RWPE2 (cell line): ENCODE measurements at places on chromosomes 2 and 18.
A peak's percentile ranks its signal among the peaks of the same experiment; 100 is the strongest.

DNA sequence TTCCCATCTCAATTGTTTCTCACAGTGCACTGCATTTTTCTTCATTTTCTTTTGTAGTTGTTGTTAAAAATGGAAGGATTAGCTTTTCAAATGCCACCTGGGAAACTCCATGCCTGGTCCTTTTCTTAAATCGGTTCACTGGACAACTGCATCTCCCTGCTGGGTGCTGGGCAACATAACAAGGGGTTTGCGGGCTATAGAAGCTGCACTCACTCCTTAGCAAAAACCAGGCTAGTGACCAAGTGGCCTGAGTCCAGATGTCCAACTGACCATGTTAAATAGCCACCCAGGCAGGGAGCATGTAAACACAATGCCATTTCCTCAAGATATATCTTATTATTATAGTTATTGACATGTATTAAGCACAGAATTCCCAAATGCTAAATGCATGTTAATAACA, 264.9 kb downstream of the ICOS start:
- no peaks in the 10 kb centered on the region for H3K4me1 ChIP-seq
- H3K27me3 ChIP-seq, result no peaks in the 10 kb centered on the region
- H3K4me3 ChIP-seq, result no peak overlapping the region

- H3K36me3 ChIP-seq, result no peaks in the 10 kb centered on the region
- H3K27me3 ChIP-seq, result no peaks in the 10 kb centered on the region
- no peak for DNase-seq
- no peaks in the 10 kb centered on the region for H3K4me1 ChIP-seq
Measured at GRCh38 chr2:149528983-149529382, 58.6 kb downstream of the MMADHC start.

- no peak overlapping the region for H3K4me3 ChIP-seq
- DNase-seq, result no peak
- no peaks in the 10 kb centered on the region for H3K27me3 ChIP-seq
- H3K27ac ChIP-seq, result peak overlapping the region; percentile 10
Measured at GRCh38 chr2:157825885-157826284, 50.2 kb downstream of the ACVR1 start.

- H3K27me3 ChIP-seq, result no peaks in the 10 kb centered on the region
- H3K36me3 ChIP-seq, result no peaks in the 10 kb centered on the region
- H3K27ac ChIP-seq, result no peak overlapping the region
Measured at GRCh38 chr2:62215306-62216064, 19.6 kb downstream of the B3GNT2 start.

GRCh38 chr2:159177957-159178356, 108.5 kb downstream of the WDSUB1 start:
- peaks cover 81% of the 10 kb centered on the region for H3K36me3 ChIP-seq
- peaks cover 4% of the 10 kb centered on the region for H3K4me1 ChIP-seq
- no peak overlapping the region for H3K27ac ChIP-seq
- no peaks in the 10 kb centered on the region for H3K27me3 ChIP-seq
- no peak for DNase-seq

- no peak for DNase-seq
- H3K4me1 ChIP-seq, result peaks cover 3% of the 10 kb centered on the region
- H3K36me3 ChIP-seq, result no peaks in the 10 kb centered on the region
Measured at GRCh38 chr18:3426074-3426473, 23.9 kb upstream of the TGIF1 start.

GRCh38 chr18:33616556-33616955, 38.5 kb downstream of the ASXL3 start:
- no peaks in the 10 kb centered on the region for H3K4me1 ChIP-seq
- no peaks in the 10 kb centered on the region for H3K36me3 ChIP-seq
- no peak overlapping the region for H3K4me3 ChIP-seq
- no peak overlapping the region for H3K27ac ChIP-seq

GRCh38 chr2:223026357-223027110, 25.5 kb upstream of the KCNE4 start:
- no peak overlapping the region for H3K27ac ChIP-seq
- no peak overlapping the region for H3K4me3 ChIP-seq

DNA sequence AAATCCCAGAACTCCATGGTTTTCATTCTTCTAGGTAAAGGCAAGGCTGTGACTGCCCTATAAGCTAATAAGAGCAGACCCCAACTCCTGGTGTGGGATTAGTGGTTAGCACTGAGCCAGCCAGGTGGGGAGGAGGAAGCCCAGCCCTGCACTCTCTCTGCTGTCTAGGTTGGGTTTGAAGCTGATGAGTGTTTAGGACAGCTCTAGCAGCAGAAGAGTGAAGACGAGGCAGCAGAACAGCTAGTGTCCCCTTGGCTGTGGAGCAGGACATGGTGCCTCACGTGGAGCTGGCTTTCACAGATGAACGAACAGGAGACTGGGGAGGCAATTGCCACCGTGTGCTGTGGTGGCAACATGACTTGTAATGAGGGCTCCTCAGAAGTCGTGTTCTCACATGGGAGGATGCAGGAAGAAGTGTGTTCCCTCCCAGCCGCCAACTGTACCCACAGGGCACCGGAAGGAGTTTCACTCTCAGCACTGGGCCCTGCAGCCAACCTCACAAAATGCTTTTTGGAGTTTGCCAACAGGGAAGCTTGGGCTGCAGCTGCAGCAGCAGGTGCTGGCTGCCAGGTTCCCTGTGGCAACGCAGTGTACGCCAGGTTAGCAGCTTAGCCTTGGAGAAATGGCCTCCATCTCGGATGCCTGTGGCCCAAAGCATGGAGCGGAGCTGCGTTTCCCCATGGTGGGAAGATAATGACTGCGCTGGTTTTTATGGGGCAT, 328.2 kb downstream of the SETBP1 start:
- H3K4me3 ChIP-seq, result no peak overlapping the region
- no peak for DNase-seq
- H3K36me3 ChIP-seq, result no peaks in the 10 kb centered on the region
- no peak overlapping the region for H3K27ac ChIP-seq
- H3K4me1 ChIP-seq, result peaks cover under 1% of the 10 kb centered on the region
- no peaks in the 10 kb centered on the region for H3K27me3 ChIP-seq

DNA sequence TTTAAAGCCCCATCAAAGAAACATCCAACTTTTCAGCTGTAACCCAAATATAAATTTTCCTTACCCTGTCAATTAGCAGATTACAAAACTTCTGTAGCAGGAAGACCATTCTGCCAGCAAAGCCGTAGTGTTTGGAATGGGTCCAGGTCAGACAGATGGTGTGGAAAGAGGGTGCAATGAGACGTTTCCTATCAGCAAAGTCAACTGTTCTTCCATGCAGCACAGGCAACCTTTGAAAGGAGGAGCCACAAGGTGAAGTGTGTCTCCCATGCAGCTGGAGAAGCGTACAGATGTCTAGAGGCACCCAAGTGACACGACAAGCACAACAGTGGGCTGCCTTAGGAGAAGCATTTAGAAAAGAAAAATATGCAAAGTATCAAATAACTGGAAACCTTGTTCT, 83.7 kb downstream of the SP3 start:
- H3K4me1 ChIP-seq, result no peaks in the 10 kb centered on the region
- H3K27ac ChIP-seq, result no peak overlapping the region
- no peaks in the 10 kb centered on the region for H3K36me3 ChIP-seq
- H3K27me3 ChIP-seq, result no peaks in the 10 kb centered on the region
- no peak for DNase-seq
- H3K4me3 ChIP-seq, result no peak overlapping the region

DNA sequence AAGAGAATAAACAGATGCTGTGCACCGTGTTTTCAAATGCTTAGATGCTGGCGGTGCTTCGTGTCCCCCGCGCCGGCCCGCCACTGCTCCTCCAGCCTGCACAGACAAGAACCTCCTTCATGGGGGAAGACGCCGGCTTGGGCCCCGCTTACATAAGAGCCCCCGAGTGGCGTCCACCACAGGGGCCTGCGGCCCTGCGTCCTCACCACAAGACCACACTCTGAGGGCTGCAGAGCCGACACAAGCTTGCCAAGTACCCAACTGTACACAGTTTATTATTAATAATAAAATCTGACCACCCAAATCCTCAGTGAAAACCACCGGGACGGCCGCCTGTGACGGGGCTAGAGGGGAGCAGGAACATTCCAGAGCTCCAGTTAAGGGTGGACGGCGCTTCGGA, 232.2 kb downstream of the HDAC4 start:
- no peaks in the 10 kb centered on the region for H3K27me3 ChIP-seq
- H3K27ac ChIP-seq, result no peak overlapping the region
- H3K36me3 ChIP-seq, result no peaks in the 10 kb centered on the region
- peak; percentile 18 for DNase-seq

- H3K36me3 ChIP-seq, result no peaks in the 10 kb centered on the region
- H3K4me1 ChIP-seq, result peaks cover 1% of the 10 kb centered on the region
- no peaks in the 10 kb centered on the region for H3K27me3 ChIP-seq
Measured at GRCh38 chr2:138447889-138448570, 53.5 kb upstream of the SPOPL start.

- H3K27ac ChIP-seq, result peak overlapping the region; percentile 35
- no peaks in the 10 kb centered on the region for H3K36me3 ChIP-seq
Measured at GRCh38 chr2:50951437-50951836, 80.5 kb downstream of the NRXN1 start.

DNA sequence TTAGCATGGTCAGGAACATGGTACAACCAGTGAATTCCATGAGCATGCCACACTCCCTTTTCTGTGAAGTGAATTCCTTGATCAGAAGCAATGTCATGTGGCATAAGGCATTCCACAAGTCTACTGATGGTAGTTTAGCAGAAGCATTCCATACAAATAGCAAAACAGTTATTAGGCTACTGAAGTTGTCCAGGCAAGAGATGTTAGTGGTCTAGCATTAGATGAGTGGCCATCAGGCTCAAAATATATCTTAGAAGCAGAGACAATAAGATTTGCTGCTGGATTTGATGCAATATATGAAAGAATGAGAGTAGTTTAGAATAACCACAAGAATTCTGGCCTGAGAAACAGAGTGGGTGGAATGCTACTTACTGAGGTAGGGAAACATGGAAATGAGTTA, 355.3 kb upstream of the NRXN1 start:
- H3K36me3 ChIP-seq, result no peaks in the 10 kb centered on the region
- no peak for DNase-seq
- H3K27me3 ChIP-seq, result no peaks in the 10 kb centered on the region
- H3K4me1 ChIP-seq, result no peaks in the 10 kb centered on the region
- H3K4me3 ChIP-seq, result no peak overlapping the region
- no peak overlapping the region for H3K27ac ChIP-seq

DNA sequence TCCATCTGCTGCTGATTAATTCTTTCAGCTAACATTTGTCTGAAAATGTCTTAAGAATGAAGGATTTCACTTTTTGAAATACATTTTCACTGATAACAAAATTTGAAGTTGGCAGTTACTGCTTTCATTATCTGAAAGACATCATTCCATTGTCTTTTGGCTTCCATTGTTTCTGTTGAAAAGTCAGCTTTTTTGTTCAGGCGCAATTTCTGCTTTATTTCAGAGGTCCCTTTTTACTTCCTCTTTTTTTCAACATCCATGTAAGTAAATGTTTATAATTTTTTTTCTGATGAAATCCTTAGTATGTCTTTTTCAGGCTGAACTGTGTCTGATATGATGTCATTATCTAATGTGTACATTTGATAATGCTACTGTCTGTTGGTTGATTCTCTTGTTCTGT, 184.2 kb downstream of the RND3 start:
- H3K27ac ChIP-seq, result no peak overlapping the region
- no peak for DNase-seq
- no peak overlapping the region for H3K4me3 ChIP-seq
- 0 out of 2 replicates have a peak, but pooled peaks cover 4% of the 10 kb centered on the region for H3K36me3 ChIP-seq
- H3K27me3 ChIP-seq, result no peaks in the 10 kb centered on the region

DNA sequence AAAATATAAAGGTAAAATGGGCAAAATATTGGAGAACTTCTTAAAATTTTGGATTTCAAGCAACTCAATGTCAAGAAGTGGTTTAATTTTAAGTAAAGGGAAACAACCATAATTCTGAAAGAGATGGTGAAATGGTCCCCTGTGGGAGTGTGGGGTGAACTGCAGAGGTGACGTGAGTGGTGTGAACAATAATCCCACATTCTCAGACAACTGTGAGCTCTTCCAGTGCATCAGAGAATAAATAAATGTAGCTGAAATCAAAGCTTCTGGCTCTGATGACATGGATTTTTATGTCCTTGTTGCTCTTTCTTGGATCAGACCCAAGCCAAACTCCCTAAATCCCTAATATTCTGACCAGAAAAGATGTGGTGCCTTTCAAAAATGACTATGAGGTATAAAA, 672.7 kb downstream of the ZEB2 start:
- H3K4me3 ChIP-seq, result no peak overlapping the region
- H3K27ac ChIP-seq, result no peak overlapping the region
- H3K27me3 ChIP-seq, result no peaks in the 10 kb centered on the region
- no peak for DNase-seq
- H3K4me1 ChIP-seq, result no peaks in the 10 kb centered on the region
- H3K36me3 ChIP-seq, result no peaks in the 10 kb centered on the region

DNA sequence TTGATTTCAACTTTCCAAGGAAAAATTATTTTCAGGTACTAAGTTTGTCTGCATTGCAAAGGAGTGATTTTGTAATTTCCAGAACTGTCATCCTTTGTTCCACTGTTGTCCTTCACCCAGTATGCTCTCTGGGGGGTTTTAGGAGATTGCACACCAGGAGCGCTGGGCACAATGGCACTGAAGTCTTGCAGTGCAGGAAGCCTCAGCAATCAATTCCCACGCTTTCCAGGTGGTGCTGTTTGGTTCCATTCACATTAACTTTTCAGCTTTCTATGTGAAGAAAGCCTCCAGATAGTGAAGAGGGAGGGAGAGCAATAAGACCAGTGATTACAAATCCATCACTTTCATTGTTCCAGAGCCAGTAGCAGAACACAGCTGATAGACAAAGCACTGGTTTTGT, 344.0 kb upstream of the VWC2L start:
- no peak for DNase-seq
- H3K27me3 ChIP-seq, result no peaks in the 10 kb centered on the region
- no peaks in the 10 kb centered on the region for H3K36me3 ChIP-seq
- H3K4me1 ChIP-seq, result peaks cover 6% of the 10 kb centered on the region
- H3K27ac ChIP-seq, result no peak overlapping the region

DNA sequence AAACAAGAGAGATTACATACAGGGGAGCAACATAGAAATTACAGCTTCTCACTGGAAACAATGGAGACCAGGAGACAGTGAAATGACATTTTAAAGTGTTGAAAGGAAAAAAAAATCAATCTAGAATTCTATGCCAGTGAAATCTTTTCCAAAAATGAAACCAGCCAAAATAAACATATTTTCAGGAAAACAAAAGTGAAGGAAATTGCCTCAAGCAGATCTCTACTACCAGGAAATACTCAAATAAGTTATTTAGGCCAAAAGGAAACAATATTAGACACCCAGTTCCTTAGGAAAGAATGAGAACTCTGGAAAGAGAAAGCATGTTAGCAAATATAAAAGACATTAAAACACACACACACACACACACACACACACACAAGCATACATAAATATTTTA, 339.9 kb upstream of the NCKAP5 start:
- peaks cover 4% of the 10 kb centered on the region for H3K27me3 ChIP-seq
- no peak overlapping the region for H3K4me3 ChIP-seq
- DNase-seq, result no peak
- H3K27ac ChIP-seq, result no peak overlapping the region
- H3K4me1 ChIP-seq, result no peaks in the 10 kb centered on the region

GRCh38 chr18:13268158-13269012, 49.8 kb downstream of the LDLRAD4 start:
- peaks cover 8% of the 10 kb centered on the region for H3K27me3 ChIP-seq
- no peak overlapping the region for H3K4me3 ChIP-seq
- no peaks in the 10 kb centered on the region for H3K36me3 ChIP-seq
- H3K4me1 ChIP-seq, result no peaks in the 10 kb centered on the region

- no peaks in the 10 kb centered on the region for H3K27me3 ChIP-seq
- DNase-seq, result no peak
- H3K4me3 ChIP-seq, result no peak overlapping the region
- H3K36me3 ChIP-seq, result no peaks in the 10 kb centered on the region
Measured at GRCh38 chr2:212145121-212145520, 393.5 kb downstream of the ERBB4 start.

- H3K27me3 ChIP-seq, result no peaks in the 10 kb centered on the region
- no peaks in the 10 kb centered on the region for H3K4me1 ChIP-seq
- no peaks in the 10 kb centered on the region for H3K36me3 ChIP-seq
- no peak for DNase-seq
- no peak overlapping the region for H3K4me3 ChIP-seq
- no peak overlapping the region for H3K27ac ChIP-seq
Measured at GRCh38 chr2:55061523-55062344, 11.5 kb upstream of the RTN4 start.
